ENCODE measurements at places on chromosomes 3 and 15.

- no peak for DNase-seq
These were observed 17.5 kb downstream of the C2CD4B start for GRCh38 chr15:62147551-62147950.

- no peak for DNase-seq
These were observed 81.2 kb upstream of the SLCO2A1 start for GRCh38 chr3:134110963-134111362.

- DNase-seq = no peak
These were observed 8.0 kb downstream of the SENP2 start for GRCh38 chr3:185594073-185594472.

- no peak for DNase-seq
These were observed 313.7 kb downstream of the VPS13C start for GRCh38 chr15:61746589-61746988.

- DNase-seq = no peak
These were observed 128.9 kb upstream of the TPRG1 start for GRCh38 chr3:189042832-189043231.

- DNase-seq = no peak
These were observed 272.2 kb upstream of the CHRNA7 start for GRCh38 chr15:31758126-31758525.

GRCh38 chr3:50408443-50408944 is 49.2 kb upstream of the TMEM115 start:
- no peak for DNase-seq

DNA sequence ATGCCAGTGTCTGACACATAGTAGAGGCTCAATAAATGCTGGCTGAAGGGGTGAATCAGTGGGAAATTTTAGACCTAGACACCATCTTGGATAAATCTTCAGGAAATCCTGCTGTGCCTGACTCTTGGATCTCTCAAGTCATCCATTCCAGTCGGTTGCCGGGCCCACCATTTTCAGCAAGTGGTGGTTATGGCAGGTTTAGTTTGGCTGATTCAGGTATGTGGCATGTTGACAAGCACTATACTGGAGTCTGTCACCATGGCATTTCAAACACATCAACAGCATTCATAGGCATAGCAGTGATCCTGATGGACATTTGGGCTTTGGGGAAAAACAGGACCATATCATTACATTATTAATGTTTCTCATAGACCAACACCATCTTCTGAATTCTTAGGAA is 25.7 kb upstream of the APH1B start:
- DNase-seq = no peak

GRCh38 chr3:127650236-127650635 is 21.3 kb downstream of the PODXL2 start:
- no peak for DNase-seq

- DNase-seq = no peak
These were observed 28.6 kb downstream of the CHP1 start for GRCh38 chr15:41259546-41260189.

DNA sequence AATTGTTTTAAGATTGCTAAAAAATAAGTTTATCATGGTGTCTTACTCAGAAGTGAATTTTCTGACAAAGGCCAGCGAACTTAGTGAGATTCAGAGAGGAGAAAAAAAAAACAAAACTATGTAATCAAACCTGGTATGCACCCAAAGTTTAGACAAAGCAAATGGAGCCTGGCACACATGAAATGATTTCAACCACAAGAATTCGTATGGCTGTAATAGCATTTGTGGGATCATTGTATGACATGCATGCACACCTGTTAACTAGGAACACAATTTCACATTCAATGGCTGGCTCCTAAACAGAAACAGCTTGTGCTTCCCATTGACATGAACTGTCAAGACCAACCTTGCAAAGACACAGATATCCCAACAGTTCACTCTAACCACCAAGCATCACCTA is 94.6 kb downstream of the ZIC4 start:
- DNase-seq = no peak

DNA sequence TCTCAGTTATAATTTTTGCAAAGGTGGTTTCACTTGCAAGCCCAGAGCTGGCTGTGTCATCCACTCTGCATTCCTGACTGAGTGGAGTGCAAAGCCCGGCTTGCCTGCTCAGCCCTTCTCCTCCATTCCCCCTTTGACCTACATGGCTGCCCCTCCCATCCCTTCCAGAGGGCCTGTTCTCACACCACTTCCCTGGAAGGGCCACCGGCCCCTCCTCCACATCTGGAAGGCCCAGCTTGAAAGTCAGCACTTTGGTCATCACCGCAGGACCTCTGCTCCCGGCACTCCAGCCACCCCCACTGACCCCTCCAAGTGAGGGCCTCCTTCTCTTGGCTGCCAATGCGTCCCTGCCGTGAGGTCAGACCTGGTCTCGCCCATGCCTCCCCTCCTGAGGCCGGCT is 74.1 kb upstream of the RNF7 start:
- no peak for DNase-seq

DNA sequence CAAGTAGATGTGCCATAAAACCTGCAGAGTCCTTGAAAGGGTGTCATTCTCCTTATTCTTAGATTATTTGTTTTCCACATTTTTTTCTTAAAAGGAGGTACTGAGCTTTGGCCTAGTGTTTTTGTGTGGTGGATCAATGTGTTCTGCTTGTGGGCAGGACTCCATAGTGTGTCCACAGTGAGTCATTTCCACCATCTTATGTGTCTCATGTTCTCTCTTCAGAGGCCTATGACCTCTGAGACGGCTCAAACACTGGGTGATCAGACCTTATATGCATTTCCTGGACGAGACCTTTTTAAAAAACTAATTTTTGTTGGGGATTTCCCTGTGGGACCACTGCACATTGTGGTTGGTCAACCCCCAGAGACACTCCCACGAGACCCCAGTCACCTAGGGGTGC is 93.4 kb downstream of the CHCHD4 start:
- DNase-seq = no peak

DNA sequence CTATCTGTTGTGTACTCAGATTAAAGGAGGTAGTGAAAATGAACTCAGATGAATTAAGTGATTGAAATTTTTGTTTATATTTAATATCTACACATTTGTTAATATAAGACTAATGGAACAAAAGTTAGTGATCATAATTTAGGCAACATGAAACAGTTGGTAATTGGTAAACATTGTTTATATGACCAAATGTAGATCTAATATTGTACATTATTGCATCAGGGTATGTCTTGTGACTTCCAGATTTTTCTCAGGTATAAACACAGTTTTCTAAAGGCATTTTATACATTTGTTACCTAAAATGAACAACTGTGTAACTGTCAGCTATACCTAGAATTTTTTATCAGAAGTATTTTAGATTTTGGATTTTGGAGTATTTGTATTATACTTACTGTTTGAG is 14.8 kb downstream of the GMPS start:
- DNase-seq = no peak

DNA sequence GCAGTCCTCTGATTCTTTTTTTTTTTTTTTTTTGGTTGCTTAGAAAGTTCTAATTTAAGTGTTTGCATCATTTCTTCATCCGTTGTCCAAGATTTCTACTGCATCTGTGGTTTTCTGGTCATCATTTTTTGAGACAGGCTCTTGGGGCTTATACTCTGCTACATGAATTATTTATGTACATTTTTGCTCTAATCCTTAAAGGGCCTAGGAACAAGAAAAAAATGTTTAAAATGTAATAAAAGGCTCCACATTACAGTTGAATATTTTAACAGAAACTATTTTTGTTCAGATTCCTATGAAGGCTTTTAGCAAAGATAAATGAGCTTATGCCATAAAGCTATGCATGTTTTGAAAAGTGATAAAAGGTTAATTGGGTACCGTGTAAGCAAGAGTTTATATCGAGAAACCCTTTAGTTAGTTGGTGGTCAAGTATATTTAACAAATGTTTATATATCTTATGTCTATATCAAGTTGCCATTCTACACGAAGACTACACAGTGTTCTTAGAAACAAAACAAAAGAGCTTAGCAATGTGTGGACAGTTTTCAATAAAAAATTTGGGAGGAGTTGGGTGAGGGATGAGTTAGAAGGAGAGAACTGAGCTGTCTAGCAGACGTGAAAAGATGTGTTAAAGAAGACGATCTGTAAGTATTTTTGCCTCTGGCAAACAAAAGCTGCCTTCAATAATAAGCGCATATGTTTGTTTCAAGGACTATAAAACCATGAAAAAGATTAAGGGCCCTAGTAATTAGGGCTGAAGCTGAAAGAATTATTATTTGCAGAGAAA is 563.6 kb upstream of the NAALADL2 start:
- DNase-seq = no peak

DNA sequence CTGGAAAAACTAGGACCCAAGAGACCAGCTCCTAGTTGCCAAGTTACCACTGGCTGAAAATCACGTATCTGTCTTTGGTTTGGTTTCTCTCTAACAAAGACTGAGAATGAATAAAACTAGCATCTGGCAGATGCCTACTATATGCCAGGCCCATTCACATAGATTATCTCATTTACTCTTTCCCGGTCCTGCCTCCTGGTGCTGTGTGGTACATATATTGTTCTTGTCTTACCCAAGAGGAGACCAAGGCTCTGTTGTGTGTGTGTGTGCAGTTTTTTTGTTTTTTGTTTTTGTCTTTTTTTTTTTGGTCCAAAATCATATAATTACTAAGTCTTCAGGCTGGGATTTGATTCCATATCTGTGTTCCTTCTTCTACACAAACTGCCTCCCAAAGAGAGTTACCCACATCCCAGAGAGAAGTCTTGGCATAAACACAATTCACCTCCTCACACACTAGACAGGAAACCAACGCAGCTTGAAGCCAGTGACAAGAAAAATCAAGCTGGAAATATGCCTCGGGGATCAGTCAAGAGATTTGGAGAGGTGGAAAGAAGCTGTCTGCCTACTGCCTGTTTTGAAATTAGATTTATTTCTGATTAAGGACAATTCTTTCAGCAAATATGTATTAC is 891 bp downstream of the AHSG start:
- no peak for DNase-seq

GRCh38 chr3:138105598-138105997 is 9.8 kb downstream of the DZIP1L start:
- no peak for DNase-seq

- no peak for DNase-seq
These were observed 249.6 kb upstream of the ROBO1 start for GRCh38 chr3:80017369-80017768.

- no peak for DNase-seq
These were observed 73.0 kb downstream of the ISG20 start for GRCh38 chr15:88711806-88712205.
